ENCODE measurements at places on chromosomes 12 and 14. TPM values are rescaled to one million over a fixed set of nuclear protein-coding genes. Genes with fewer than 3 reads are reported as not detected.

Gene GARIN6
- total RNA-seq = not detected

Gene E2F7
- 7.5 TPM for total RNA-seq

Gene A2M
- total RNA-seq = 0.09 TPM

Gene ADAM21
- total RNA-seq = 0.05 TPM

Gene DTX1
- 0.42 TPM for total RNA-seq

Gene PIGH
- 20.3 TPM for total RNA-seq

Gene KRT6C
- not detected for total RNA-seq
